ENCODE measurements at places on chromosomes 5 and 9.

DNA sequence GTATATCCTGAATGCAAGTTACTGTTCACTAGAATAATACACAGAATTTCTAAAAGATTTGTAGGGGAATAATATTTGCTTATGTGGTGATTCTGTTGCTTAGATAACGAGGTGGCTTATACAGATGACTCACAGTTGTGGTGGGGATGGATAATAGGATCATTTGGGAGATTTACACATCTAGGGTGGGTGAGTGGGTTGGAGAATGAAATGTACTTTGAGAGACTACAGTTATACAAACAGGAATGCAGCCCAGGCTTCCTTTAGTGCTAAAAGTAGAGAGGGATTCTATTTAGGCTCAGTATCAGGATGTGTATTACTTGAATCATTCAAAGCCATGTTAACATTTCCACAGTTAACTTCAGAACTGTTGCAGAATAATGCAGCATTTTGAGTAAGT lies 1.8 kb downstream of the CTXN3 start:
- no peak for DNase-seq

DNA sequence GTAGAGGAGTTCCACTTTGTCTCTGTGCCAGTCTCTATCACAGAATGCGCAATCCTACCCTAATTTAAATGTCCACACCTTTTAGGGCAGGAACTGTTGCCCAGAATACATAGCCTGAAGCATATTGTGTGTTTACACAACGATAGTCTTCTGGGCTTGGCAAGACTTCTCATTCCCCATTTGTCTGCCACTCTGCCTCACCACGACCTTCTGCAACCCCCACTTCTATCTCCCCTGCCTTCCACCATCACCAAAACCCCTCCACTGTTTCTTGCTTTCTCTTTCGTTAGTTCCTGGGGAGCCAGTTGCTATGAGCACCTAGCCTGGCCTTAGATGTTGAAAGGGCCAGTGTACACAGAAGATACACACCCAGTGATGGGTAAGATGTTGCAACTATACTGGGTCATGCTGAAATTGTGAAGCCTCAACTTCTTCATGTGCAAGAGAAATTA lies 883 bp upstream of the RNF145 start:
- peak; percentile 13 for DNase-seq

DNA sequence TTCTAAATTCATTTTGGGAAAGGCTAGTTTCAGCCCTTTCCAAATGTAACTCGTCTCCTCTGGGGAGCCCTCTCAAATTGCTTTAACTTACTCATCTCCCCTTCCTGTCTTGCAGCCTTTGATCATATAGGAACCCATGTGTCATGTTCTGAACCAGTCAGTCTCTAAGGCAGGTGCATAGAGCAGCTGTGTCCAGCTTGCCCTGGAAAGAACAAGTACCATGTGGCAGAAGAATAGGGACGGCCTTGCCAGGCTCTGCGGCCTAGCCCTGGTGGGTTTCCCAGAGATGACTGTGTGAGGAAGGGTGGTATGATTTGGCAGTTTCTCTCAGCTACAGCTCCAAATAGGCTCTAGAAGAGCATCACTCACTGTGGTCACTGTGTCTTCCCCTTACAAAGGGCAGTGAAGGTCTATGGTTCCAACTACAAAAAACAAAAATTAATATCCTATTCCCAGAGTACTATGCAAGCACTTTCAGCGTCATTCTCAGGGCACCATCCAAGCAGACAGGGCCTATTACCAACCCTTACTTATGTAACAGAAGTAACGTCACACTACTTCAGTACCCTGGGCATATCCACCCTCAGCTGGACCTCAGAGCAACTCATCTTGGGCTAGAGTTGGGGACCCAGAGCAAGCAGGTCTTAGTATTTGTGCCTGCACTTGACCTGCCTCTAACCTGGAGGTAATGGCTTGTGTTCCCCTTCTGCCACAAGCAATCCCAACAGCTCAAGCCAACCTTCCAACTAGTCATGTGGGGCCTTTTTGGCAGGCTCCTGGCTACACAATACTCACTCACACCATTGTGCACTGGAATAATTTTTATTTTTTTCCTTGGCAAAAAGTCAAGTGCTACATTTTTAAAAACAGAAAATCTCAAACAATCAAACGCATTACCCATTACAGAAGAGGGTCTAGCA lies 37.2 kb upstream of the UBAP2 start:
- no peak for DNase-seq

- DNase-seq = no peak
These were observed 22.6 kb downstream of the NPR3 start for GRCh38 chr5:32733590-32734340.

- peak; percentile 55 for DNase-seq
These were observed 600 bp downstream of the ENC1 start for GRCh38 chr5:74639807-74640449.

GRCh38 chr5:67380431-67380830 lies 183.8 kb upstream of the CD180 start:
- no peak for DNase-seq
